GM12878 (cell line): ENCODE measurements at places on chromosomes 4 and X. TPM values are rescaled to one million over a fixed set of nuclear protein-coding genes. Genes with fewer than 3 reads are reported as not detected.

DNA sequence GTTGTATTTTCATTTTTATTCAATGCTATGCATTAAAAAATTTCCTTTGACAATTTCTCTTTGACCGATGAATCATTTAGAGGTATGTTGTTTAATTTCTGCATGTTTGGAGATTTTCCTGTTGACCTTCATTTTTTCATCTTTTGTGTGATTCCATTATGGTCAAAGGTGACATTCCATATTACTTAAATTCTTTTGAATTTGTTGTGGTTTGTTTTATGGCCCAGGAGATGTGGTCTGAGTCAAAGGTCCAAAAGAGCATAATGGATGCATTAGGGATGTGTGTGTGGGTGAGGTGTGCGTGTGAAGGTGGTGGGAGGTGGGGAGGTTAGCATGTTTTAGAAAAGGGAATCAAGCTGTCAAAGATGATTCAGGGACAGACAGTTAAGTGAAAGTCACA, 76.0 kb upstream of the GIMD1 start:
- no peaks in the 10 kb centered on the region for H3K4me1 ChIP-seq
- H3K27me3 ChIP-seq: no peaks in the 10 kb centered on the region
- H3K4me3 ChIP-seq: no peak overlapping the region
- no peak overlapping the region for H3K27ac ChIP-seq
- DNase-seq: no peak

Gene MAGED4
- total RNA-seq: not detected in 2 replicates

Gene CXCL11
- not detected in 2 replicates for total RNA-seq

DNA sequence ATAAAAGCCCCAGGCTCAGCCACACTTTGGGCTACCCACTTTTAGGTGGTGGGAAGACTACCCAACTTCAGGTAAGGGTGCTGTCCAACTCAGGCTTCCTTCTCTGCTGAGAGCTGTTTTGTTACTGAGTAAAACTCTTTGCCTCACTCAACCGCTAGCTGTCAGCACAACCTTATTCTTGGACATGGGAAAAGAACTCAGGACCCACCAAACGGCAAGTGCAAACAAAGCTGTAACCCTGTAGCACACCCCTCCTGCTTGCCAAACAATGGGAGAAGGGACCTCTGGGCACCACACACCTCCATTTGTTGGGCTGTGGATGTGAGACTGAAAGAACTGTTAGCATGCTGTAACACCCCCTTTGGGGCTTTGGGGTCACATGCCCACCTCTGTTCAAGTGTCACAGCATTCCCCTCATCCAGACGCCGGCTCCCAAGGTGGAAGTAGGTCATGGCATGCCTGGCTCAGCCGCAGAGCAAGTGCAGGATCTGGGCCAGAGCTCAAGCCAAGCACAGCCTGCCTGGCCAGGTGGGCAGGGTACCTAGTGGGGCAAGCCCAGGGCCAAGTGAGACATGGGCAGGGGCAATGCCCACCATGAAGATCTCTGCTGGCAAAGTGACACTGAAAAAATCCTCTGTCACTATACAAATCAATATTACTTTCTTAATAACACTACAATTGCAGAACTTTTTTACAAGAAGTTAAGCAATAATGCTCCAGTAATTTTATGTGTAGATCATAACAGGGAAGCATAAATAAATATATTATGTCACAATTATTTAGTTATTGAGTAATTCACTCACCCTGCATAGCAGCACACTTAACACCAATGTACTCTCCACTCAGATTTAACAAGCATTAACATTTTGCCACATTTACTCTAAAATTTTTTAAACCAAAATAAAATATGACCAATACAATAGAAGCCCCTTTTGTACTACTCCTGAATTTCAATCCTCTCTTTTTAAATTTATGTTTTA, 107.2 kb downstream of the TBCK start:
- no peak for DNase-seq
- no peak overlapping the region for H3K4me3 ChIP-seq
- no peaks in the 10 kb centered on the region; the same call in 1 of the 2 replicates for H3K36me3 ChIP-seq
- no peaks in the 10 kb centered on the region for H3K4me1 ChIP-seq
- H3K27ac ChIP-seq: no peak overlapping the region
- H3K27me3 ChIP-seq: no peaks in the 10 kb centered on the region

GRCh38 chr4:108171339-108172230, 2.9 kb upstream of the LEF1 start:
- H3K27ac ChIP-seq: no peak overlapping the region
- DNase-seq: no peak
- H3K27me3 ChIP-seq: peaks cover 11% of the 10 kb centered on the region
- H3K36me3 ChIP-seq: no peaks in the 10 kb centered on the region

DNA sequence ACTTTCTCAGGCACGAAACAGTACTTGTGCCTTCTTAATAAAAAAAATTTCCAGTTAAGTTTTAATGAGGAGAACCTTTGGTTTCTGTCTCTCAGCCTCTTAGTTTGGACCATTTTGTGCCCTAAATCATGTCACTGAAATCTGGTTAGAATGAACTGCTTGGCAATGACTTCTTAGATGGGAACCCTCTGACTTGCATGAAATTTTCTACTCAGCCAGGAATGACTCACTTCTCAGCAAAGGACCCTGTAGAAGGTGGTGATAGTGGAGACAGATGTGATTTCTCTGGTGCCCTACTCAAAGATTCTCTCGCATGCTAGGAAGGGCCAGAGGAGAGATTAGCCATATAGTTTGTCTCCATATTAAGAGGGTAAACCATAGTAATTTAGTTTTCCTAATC, 50.5 kb downstream of the RASL11B start:
- H3K27me3 ChIP-seq: no peaks in the 10 kb centered on the region
- H3K4me3 ChIP-seq: no peak overlapping the region
- H3K4me1 ChIP-seq: no peaks in the 10 kb centered on the region
- H3K27ac ChIP-seq: no peak overlapping the region
- no peaks in the 10 kb centered on the region for H3K36me3 ChIP-seq
- DNase-seq: no peak

DNA sequence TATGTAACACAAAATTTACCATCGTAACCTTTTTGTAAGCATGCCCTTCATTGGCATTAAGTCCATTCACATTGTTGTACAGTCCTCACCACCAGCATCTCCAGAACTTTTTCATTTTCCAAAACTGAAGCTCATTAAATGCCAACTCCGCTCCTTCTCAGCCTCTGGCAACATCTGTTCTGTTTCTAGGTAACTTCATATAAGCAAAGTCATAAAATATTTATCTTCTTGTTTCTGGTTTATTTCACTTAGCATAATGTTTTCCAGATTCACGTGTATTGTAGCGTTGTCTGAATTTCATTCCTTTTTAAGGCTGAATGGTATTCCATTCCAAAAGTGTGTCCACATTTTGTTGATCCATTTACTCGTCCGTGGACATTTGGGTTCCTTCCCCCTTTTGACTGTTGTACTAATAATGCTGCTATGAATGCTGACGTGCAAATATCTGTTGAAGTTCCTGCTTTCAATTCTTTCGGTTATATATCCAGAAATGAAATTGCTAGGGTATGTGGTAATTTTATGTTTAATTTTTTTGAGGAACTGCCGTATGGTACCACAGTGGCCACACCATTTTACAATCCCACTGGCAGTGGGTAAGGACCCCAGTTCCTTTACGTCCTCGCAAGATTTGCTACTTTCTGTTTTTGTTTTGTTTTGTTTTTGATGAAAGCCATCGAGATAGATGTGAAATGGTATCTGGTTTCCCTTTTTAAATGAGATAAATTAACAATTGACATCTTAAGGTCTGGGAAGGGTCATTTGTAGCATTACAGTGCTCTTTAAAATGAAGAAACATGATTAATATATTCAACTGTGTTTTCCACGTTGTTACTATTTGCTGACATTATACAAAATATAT, 63.4 kb downstream of the PTTG2 start:
- H3K4me1 ChIP-seq: no peaks in the 10 kb centered on the region
- H3K27me3 ChIP-seq: no peaks in the 10 kb centered on the region
- H3K4me3 ChIP-seq: no peak overlapping the region
- H3K27ac ChIP-seq: no peak overlapping the region
- no peak for DNase-seq

DNA sequence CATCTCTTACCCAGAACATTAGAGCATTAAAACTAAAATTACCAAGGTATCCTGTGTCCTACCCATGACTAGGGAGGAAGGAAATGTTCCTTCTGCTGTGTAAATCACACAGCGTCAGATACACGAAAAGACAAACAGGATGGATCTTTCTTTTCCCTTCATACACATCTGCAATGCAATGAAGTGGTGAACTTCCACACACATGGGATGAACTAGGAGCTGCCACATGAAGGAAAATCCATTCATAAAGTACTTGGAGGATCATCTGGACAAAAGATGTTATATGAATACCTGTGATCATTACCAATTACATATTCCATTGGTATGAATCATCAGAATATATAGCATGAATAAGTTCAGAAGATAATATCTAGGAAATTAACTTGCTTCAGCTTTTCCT, 46.2 kb downstream of the LDB2 start:
- no peak overlapping the region for H3K27ac ChIP-seq
- no peaks in the 10 kb centered on the region for H3K36me3 ChIP-seq
- H3K27me3 ChIP-seq: no peaks in the 10 kb centered on the region
- no peak overlapping the region for H3K4me3 ChIP-seq
- no peaks in the 10 kb centered on the region for H3K4me1 ChIP-seq

GRCh38 chrX:97531825-97532224, 648.1 kb downstream of the RPA4 start:
- H3K36me3 ChIP-seq: no peaks in the 10 kb centered on the region
- DNase-seq: no peak
- H3K4me1 ChIP-seq: no peaks in the 10 kb centered on the region
- no peaks in the 10 kb centered on the region for H3K27me3 ChIP-seq
- no peak overlapping the region for H3K4me3 ChIP-seq

DNA sequence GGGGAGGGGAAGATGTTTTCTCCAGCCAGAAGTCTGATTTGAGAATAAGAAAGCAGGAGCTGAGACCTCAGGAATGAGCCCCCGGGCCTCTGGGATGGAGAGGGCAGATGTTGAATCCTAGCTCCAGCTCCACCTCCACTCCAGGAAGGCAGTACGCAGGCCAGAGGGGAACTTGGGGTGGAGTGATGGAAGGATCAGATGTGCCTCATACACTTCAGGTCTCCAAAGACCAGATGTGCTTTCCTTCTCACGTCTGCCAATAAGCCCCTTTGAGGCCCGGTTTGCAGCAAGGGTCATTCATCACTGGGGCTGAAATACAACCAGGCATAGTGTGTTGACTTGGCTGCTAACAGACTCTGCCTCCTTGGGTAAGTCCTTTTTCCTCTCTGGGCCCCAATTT, 28.1 kb downstream of the STARD8 start:
- H3K27me3 ChIP-seq: no peaks in the 10 kb centered on the region
- no peak for DNase-seq
- no peaks in the 10 kb centered on the region for H3K36me3 ChIP-seq

DNA sequence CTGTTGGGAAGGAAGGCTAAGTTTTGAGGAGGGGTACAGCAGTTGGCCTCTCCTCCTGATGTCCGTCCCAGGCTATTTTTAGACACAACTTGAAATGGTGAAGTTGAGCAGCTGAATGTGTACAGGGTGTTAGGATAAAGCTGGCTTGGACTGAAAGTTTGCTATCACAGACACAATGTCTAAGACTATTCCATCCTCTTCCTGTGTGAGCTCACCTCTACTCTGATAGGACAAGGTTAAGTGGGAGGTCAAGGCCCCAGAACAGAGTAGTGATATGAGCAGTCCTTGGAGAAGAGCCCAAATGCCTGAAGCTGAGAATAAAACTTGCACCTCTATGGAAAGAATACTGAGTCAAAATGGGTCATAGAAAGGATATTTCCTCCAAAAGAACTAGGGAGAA, 4.1 kb downstream of the ATP1B4 start:
- no peaks in the 10 kb centered on the region for H3K4me1 ChIP-seq
- H3K27me3 ChIP-seq: no peaks in the 10 kb centered on the region
- no peaks in the 10 kb centered on the region for H3K36me3 ChIP-seq
- no peak for DNase-seq

Gene SAGE1
- total RNA-seq: 0.08 TPM in 1 of 2 replicates, not detected in the other

Gene MXRA5
- 0.03 TPM in 2 replicates for total RNA-seq

DNA sequence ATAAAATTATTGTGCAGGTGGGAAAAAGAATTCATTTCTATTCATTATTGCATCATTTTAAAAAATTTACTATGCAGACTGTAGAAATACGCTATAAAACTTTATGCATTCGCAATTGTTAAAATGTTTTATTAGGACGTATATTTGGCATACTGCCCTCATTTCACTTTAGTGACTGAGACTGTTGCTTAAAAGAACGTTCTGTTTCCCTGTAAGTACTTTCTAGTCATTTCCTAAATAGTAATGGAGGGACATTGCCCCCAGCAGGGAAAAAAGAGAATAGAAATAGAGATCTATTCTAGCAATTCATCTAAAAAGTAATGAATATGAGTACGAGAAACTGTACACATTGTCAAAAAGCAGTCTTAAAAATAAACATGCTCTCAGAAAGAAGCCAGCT, 1295.8 kb upstream of the TENM3 start:
- H3K27me3 ChIP-seq: no peaks in the 10 kb centered on the region
- no peak overlapping the region for H3K27ac ChIP-seq
- no peak for DNase-seq
- H3K36me3 ChIP-seq: no peaks in the 10 kb centered on the region
- no peak overlapping the region for H3K4me3 ChIP-seq

- H3K4me1 ChIP-seq: no peaks in the 10 kb centered on the region
- H3K27me3 ChIP-seq: no peaks in the 10 kb centered on the region
- H3K27ac ChIP-seq: no peak overlapping the region
- H3K36me3 ChIP-seq: no peaks in the 10 kb centered on the region
Observed at GRCh38 chr4:10260777-10261176, 144.2 kb upstream of the WDR1 start.

GRCh38 chr4:27148211-27148895, 287.7 kb downstream of the STIM2 start:
- DNase-seq: no peak
- H3K36me3 ChIP-seq: no peaks in the 10 kb centered on the region
- H3K4me1 ChIP-seq: no peaks in the 10 kb centered on the region

Gene MID1
- total RNA-seq: 0.13 and 0.51 TPM in 2 replicates

- no peaks in the 10 kb centered on the region for H3K36me3 ChIP-seq
- no peaks in the 10 kb centered on the region for H3K4me1 ChIP-seq
- no peak overlapping the region for H3K27ac ChIP-seq
- no peaks in the 10 kb centered on the region for H3K27me3 ChIP-seq
Observed at GRCh38 chrX:19513383-19513782, 1.9 kb downstream of the MAP3K15 start.

Gene FAM149A
- 0.38 and 0.53 TPM in 2 replicates for total RNA-seq

Gene PITX2
- not detected in 2 replicates for total RNA-seq

DNA sequence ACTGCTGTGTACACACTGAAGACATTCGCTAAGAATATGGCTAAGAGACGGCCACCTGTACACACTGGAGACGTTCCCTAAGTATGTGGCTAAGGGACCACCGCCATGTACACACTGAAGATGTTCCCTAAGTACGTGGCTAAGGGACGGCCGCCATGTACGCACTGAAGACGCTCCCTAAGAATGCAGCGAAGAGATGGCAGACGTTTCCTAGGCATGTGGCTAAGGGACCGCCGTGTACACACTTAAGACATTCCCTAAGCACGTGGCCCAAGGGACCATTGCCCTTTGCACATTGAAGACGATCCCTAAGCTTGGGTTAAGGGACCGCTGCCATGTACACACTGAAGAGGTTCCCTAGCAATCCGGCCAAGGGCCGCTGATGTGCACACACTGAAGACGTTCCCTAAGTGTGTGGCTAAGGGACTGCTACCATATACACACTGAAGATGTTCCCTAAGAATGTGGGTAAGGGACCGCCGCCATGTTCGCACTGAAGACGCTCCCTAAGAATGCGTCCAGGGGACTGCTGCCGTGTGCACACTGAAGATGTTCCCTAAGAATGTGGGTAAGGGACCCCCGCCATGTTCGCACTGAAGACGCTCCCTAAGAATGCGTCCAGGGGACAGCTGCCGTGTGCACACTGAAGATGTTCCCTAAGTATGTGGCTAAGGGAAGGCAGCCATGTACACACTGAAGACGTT, 36.7 kb downstream of the DHRSX start:
- no peaks in the 10 kb centered on the region for H3K36me3 ChIP-seq
- H3K4me1 ChIP-seq: no peaks in the 10 kb centered on the region
- H3K4me3 ChIP-seq: no peak overlapping the region
- no peaks in the 10 kb centered on the region for H3K27me3 ChIP-seq
- no peak overlapping the region for H3K27ac ChIP-seq

Gene RGN
- 0.13 and 0.15 TPM in 2 replicates for total RNA-seq

Gene SYP
- total RNA-seq: 0.48 and 0.49 TPM in 2 replicates
